ENCODE measurements at places on chromosomes 5 and 9.

DNA sequence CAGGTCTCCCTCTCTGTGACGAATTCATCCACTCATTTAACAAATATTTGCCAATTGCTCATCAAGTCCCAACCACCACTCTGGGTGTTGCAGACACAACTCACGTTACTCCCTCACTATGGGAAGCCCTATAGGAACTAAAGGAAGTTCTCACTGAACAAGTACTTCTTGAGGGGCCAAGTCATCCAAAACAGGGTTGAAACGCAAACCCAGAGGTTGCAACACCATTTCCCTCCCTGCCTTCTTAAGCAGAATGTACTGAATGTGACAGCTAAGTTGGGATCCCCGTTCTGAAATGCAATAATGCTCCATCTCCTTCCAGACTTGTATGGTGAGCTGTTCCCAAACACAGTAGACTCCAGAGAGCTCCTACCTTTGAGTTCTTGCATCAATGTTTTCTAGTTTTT, 34.3 kb downstream of the EPB41L4B start:
- no peak for DNase-seq

GRCh38 chr9:127862075-127863011, 7.9 kb upstream of the ENG start:
- DNase-seq = peak; percentile 35

DNA sequence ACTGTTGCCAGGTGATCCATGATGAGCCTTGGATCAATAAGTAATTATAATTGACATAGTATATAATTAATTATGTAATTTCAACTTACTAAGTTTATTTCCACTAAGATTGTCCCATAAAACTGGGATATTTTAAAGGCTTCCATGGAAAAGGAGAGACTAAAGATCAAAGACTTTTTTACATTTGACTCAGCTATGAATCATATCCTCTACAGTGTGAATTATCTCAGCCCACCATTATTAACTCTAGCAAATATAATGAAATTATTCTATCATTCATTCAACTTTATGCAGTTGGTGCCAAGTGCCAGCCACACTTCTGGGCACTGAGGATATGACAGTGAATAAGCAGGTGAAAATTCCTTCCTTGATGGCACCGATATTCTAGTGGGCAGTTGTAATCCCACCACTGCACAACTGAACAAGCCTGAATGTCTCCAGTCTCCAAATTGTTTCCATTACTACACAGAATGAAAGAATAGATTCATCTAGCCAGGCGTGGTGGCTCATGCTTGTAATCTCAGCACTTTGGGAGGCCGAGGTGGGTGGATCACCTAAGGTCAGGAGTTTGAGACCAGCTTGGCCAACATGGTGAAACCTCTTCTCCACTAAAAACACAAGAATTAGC, 21.9 kb upstream of the TXN start:
- DNase-seq = no peak

- no peak for DNase-seq
These were observed 102.2 kb upstream of the ICE1 start for GRCh38 chr5:5320062-5320805.

- no peak for DNase-seq
These were observed 7.6 kb upstream of the DNAJA1 start for GRCh38 chr9:33017283-33018041.

DNA sequence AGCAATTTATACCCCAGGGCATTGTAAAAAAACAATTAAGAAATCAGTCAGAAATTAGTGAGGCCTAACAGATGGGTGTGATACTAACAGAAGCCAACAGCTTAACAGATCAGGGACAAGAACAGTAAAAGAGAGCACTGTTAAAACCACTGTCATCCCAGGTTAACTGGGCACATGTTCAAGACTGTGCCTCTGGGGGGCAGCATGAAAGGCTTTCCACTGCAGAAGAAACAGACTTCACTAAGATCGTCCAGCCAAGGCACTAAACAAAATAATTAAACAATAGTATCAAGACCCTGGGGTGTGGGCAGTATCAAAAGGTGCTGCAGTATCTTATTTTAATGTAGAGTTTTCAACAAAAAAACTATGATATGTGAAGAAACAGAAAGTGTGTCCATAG, 43.5 kb downstream of the FBN2 start:
- DNase-seq = no peak

GRCh38 chr5:108637134-108637533, 110.6 kb upstream of the FER start:
- DNase-seq = no peak

- no peak for DNase-seq
These were observed 714 bp upstream of the ZNF608 start for GRCh38 chr5:124746916-124747790.

DNA sequence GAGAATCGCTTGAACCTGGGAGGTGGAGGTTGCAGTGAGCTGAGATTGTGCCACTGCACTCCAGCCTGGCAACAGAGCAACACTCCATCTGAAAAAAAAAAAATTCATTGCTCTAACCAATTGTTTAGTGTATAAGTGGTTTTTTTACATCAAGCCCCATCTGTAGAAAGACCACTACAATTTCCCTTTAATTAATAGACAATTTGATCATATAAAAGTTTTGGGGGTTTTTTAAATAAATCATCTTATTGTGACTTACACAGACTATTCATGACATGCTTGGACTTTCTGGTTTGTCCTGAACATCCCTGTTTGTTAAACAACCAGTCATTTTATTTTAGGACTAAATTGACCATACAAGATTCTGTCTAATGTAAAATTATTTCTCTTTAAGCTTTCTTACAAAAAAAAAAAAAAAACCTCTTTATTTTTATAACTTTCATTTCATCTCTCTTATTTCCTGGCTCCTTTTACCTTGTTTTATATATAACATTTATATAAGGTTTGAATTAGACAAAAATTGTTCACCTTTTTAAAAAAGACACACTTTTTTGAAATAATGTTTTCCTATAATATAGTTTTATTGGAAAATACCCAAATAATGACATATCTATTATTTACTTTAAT, 9.8 kb upstream of the FANCC start:
- DNase-seq = no peak

DNA sequence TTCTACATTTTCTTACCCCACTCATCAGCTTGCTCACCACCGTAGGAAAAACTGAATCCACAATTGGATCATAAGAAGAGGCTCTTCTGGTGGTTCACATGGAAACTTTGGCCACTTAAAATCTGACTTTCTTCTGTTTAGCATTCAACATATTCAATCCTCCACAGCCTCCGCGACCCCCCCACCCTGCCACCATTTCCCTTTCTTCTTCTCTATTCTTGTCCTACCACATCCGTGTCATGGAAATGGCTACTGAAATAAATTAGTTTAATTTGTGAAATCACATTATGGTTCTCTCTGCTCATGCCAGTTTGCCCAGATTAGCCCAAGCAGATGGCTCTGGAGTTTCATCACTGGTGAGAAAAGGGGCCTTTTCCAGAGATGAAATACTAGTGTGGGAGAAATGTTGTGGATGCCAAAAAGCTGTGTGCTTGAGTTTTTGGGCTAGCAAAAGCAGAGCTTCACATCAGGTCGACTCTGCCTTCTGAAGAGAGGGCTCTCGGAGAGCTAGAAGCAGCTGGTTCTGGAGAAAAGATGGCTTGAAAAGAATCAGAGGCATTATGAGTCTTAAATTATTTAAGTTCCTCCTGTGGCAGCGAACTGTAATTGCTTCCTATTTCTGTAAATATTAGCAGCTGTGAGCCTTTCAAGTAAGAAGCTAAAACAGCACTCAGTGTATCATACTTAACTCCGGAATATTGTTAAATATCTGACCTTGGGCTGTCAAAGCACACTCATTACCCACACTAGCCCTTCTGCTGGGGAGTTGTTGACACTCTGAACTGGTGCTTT, 107.1 kb downstream of the MAT2B start:
- no peak for DNase-seq

GRCh38 chr5:107605596-107606125, 65.1 kb downstream of the EFNA5 start:
- no peak for DNase-seq

DNA sequence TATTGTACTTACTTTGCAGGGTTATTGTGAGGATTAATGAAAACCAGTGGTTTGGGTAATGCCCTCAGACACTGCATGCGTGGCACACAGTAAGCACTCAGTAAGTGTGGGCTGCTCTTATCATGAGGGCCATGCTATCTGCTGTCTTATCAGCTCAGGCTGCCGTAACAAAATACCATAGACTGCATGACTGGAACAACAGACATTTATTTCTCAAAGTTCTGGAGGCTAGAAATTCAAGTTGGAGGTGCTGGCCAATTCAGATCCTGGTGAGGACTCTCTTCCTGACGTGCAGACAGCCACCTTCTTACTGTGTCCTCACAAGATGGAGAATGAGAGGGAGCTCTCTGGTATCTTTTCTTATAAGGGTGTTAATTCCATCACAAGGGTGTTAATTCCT, 23.9 kb upstream of the SH3PXD2B start:
- no peak for DNase-seq

All from activated CD8-positive, alpha-beta memory T cell treated with anti-CD3 and anti-CD28 coated beads for 1 hour (primary cell).